ENCODE measurements at places on chromosomes 7 and 10. TPM values are rescaled to one million over a fixed set of nuclear protein-coding genes. Genes with fewer than 3 reads are reported as not detected.

- no peak for DNase-seq
Observed at GRCh38 chr10:106355450-106355849, 809.1 kb downstream of the SORCS1 start.

GRCh38 chr7:122339145-122339904 is 34.8 kb upstream of the FEZF1 start:
- no peak for DNase-seq

GRCh38 chr10:71880425-71881306 is 29.6 kb upstream of the PSAP start:
- DNase-seq: no peak

The PRKG1 gene
- polyA plus RNA-seq: 16.4 TPM

GRCh38 chr7:41652267-41652666 is 50.6 kb downstream of the INHBA start:
- peak; percentile 47 for DNase-seq

DNA sequence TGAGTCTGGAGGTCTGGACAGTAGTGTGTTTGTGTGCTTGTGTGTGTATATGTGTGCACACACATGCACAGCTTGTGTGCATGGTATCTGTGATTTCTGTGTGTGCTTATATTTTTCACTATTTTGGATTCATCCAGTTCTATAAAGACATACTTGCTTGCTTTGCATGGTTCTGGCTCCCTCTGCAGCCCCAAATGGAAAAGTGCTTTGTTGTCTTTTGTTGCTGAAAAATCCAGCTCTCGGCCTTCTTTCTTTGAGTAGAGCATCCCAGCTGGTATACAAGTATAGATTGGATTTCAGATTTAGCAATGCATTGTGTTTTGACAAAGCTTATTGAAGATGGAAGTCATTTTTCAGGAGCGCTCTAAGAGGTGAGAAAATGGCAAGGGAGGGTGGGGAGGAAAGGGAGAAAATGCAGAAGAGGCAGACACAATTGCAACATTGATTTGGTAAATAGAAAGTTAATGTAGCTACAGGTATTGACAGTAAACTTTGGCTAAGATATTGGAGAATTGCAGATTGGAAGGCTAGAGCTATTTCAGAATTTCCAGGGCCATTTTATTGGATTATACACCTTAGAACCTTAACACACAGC is 333.9 kb downstream of the AUTS2 start:
- DNase-seq: peak; percentile 36

GRCh38 chr10:94963901-94964300 is 25.4 kb downstream of the CYP2C9 start:
- peak; percentile 22 for DNase-seq

GRCh38 chr10:71285180-71285545 is 33.9 kb upstream of the SLC29A3 start:
- DNase-seq: peak; percentile 62

The WNT2 gene
- 1.3 TPM for polyA plus RNA-seq

The NEUROG3 gene
- polyA plus RNA-seq: not detected

The ADAM22 gene
- polyA plus RNA-seq: 14.7 TPM

The CALCR gene
- polyA plus RNA-seq: 0.79 TPM

- no peak for DNase-seq
Observed at GRCh38 chr7:22326181-22326580, 30.8 kb downstream of the RAPGEF5 start.

GRCh38 chr7:106896231-106896630 is 31.1 kb downstream of the PIK3CG start:
- no peak for DNase-seq

- no peak for DNase-seq
Observed at GRCh38 chr10:88200312-88201032, 337.0 kb downstream of the PTEN start.

The IGFBP1 gene
- 0.47 TPM for polyA plus RNA-seq

DNA sequence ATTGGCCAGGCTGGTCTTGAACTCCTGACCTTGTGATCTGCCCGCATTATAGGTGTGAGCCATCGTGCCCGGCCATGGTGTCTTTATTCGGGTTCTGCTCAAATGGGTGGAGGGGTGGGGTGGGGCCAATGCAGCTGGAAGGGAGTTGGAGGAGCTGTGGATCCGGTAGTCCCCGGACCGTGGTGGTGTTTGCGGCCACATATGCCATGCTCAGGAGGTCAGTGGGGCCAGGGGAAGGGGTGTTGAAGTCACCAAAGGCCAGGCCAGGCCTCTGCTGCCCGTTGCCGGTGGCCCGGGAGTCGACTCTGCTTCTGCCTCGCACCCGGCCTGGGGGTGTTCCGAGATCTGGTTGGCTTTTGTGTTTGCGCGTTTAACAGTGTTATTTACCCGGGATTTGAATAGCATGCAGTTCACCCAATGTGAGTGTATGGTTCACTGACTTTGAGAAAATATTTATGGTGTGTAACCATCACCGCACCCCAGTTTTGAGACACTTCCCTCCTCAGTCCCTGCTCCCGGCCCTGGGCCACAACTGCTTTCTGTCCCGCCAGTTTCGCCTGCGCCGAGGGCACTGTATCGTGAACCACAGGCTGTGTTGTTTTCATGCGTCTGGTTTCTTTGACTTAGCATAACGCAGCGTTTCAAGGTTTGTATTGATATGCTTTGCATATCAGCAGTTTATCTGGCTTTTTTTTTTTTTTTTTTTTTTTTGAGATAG is 10.7 kb downstream of the INPP5A start:
- no peak for DNase-seq
